ENCODE measurements at places on chromosomes 7 and 10.

DNA sequence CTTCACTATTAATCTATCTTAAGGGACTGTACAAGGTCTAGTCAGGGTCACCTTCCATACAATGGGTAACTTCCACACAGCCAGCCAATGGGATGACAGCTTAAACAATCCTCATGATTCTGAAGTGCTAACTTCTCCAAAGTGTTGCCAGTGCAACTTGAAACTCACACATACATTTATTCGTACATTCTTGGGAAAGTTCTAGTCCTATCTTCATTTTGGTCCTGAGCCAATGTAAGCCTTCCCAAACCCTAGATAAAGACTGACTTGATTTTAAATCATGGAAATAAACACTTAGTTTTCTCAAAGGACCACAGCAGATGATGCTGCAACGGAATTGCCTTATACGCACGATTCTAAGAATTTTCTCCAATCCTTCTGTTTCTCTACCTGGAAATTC is 117.5 kb upstream of the COL1A2 start:
- no peak for DNase-seq

- DNase-seq = no peak
Observed at GRCh38 chr7:47488201-47488968, 93.5 kb downstream of the TNS3 start.

- DNase-seq = no peak
Observed at GRCh38 chr7:117750612-117751563, 122.4 kb downstream of the CTTNBP2 start.

DNA sequence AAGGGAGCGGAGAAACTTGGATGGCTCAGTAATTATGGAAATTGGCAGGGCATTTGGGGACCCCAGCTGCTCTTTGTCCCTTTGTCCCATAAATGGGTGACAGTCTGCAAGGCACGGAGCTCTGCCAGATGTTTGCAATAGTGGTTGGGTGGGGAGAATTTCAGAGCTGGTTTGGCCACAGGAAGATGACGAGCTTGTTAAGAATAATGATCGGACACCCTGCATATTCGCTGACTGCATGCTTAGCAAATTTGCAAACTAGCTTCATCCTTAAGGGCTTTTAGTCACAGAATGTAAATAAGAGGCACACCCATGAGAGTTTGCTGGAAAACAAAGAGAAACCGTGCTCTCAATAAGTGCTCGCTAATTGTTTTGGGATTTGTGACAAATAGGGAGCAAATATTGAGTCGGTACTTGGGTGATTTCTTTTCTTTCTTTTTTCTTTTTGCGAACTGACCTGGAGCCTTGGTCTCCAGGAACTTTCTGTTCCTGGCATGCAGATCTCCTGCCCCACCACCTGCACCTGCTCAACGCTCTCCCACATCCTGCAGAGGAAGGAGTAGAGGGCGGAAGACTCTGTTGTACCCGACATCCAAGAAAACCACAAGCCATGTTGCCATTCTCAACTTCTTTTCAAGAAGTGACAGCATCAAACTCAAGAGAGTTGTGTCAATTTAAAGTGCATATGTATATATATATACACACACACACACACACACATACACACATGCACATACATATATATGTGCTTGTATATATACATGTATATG is 238.9 kb downstream of the CAMK1D start:
- no peak for DNase-seq

DNA sequence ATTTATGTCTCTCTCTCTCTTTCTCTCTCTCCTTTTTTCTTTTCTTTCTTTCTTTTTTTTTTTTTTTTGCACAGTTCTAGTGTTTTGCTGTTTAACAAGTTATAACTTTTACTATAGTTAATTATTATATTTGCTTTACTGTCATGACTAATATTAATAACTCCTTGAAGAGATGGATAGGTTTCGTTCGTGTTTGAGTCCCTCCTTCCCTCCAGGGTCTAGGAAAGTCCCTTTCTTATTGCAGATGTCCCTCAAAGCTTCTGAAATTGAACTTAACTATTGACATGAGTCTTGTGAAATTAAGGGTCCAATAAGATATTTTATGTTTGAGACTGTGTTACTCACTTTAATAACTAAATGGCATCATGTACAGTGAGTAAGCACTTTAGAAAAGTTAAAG is 131.4 kb downstream of the PLXDC2 start:
- no peak for DNase-seq

DNA sequence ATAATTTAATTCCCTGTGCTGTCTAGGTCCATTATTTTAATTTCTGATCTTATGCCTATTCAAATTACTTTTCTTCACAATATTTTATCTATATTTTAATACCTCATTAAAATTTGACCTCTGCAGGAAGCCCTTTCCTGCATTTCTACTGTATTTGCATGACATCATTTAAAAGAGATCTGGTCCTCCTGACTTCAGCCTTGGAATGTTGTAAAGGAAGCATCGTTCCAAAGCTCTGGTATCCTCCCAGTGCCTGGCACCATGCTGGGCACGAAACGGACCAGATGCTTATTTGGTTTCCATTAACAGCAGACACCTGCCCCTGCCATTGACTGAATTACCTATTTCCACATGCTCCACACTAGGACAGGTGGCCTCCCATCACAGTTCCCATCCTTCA is 247.5 kb downstream of the KLF6 start:
- no peak for DNase-seq
